ENCODE measurements at places on chromosomes 5 and 9.

GRCh38 chr5:14873093-14873492 lies 1.5 kb upstream of the ANKH start:
- DNase-seq: no peak

- no peak for DNase-seq
Observed at GRCh38 chr5:106392766-106393165, 1278.0 kb downstream of the EFNA5 start.

DNA sequence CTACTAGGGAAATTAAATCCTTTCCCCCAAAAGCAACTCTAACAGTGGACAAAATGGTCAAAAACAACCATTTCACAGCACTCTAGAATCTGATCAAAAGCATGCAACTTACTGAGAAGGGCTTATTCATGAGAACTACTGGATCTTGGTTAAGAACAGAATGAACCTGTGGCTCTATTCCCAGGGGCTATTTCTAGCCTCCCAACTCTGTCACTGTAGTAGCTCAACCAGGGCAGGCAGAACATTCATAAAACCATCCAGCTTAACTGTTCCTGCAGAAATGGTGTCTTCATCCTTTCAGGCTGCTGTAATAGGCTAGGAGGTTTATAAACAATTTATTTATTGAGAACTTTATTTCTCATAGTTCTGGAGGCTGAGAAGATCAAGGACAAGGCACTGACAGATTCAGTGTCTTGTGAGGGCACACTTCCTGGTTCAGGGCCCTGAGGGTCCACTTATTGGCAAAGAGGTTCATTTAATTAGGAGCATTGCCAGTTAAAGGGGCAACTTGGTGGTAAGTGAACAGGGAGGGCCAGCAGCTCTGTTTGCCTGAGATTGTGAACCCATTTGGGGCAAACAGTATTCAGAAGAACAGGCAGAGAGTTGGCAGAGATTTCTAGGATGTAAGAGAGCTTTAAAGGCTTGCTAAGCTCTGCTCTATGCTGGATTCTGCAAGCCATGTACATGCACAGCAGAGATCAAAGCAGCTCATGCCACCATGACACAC lies 238.5 kb upstream of the FBXL7 start:
- DNase-seq: no peak

GRCh38 chr9:15485836-15486666 lies 24.7 kb downstream of the PSIP1 start:
- no peak for DNase-seq
